ENCODE measurements at places on chromosomes 5 and 9.

DNA sequence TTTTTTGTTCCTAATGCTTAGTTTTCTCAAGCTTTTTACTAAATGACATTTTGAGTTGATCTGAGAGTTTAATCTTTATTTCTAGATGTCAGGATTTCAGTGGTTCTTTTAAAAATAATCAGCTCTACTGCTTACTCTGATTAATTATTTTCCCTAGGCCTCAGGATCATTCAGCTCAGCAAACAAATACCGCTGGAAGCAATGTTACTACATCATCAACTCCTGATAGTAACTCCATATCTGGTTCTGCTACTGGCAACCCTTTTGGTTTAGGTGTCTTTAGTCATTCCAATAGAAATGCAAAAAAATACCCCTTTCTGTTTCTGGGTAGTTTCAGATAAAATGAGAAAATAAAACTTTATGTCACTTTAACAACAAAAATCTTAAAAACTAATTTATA, 5.6 kb upstream of the IDNK start:
- no peak for DNase-seq

DNA sequence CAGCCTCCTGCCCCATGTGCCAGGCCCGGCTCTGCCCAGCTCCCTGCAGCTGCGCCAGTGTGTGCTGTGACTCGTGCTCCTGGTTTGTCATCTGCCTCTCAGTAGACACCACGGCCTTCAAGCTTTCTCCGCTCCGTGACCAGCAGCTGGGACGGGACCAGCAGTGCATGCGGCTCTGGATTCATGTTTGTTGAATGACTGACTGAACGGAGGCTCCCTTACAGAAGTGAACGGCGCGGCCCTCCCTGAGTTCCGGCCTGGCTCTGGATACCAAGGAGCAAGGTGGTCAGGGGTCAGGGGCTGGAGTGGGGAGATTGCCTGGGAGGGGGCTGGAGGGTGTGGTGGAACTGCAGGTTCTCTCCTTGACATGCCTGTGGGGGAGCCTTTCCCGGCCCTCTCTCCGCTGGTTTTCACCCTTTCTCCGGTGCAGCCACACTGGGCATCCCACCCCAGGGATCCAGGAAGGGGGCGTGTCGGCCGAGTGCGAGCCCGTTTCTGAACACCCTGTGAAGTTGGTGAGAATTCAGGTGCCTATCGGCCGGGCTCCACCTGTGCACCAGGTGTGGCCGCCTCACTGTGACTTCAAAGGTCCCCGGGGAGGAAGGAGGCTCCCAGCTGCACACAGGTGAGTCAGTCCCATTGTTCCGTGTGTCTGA, 11.1 kb upstream of the CEP72 start:
- no peak for DNase-seq

- DNase-seq: peak; percentile 89
Measured at GRCh38 chr5:107403228-107403953, 267.3 kb downstream of the EFNA5 start.

DNA sequence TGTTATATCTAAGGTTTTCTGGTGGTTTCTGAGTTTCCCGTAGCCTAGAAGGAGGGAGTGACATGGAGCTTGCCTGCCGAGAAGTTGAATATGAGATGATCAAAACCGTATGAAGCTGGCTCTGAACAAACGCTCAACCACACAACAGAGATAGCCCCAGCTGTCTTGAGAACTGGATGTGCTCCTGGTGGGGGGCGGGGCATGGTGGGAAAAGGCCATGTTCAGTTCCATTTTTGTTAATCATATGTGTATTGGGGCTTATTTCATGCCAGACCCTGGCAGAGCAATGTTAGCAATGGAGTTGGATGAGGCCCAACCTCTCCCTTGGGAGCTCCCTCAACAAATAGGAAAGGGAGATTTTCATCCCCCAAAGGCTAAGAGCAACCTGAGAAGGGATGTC, 4.8 kb downstream of the CCL19 start:
- no peak for DNase-seq

- no peak for DNase-seq
Measured at GRCh38 chr9:128909859-128910258, 10.9 kb upstream of the PHYHD1 start.

- DNase-seq: no peak
Measured at GRCh38 chr9:13817754-13818278, 496.1 kb downstream of the NFIB start.

DNA sequence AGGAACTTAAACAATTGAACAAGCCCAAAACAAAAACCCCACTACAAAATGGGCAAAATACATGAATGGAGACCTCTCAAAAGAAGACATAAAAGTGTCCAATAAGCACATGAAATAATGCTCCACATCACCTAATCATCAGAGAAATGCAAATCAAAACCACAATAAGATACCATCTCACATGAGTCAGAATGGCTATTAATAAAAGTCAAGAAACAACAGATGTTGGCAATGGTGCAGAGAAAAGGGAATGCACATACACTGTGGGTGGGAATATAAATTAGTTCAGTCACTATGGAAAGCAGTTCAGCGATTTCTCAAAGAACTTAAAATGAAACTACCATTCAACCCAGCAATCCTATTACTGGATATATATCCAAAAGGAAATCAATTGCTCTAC, 337.4 kb upstream of the GRIA1 start:
- no peak for DNase-seq

DNA sequence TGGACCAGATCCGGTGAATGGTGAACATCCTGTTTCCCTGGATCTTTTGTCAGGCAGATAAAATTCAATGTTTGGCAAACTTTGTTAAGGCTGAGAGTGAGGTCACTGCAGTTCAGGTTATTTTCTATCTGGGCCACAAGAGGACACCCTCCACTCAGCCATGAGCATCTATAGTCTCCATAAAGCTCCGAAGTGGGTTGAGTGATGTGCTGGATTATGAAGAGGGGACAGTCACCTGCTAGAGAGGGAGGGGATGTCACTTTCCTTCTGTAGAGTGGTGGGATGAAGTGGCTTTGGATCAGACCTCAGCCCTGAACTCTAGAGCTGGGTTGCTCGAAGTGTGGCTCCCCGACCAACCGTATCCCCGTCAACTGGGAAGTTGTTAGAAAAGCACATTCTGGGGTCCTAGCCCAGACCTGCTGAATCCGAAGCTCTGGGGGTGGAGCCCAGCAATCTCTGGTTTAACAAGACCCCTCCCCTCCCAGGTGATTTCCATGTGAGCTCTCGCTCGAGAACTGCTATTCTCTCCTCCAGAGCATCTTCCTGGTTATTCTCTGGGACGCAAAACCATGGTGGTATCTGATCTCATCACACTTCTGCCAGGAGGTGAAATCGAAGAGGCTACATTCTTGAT, 31.8 kb upstream of the FGF1 start:
- DNase-seq: peak; percentile 72

GRCh38 chr5:73591698-73592501, 26.4 kb downstream of the UTP15 start:
- peak; percentile 54 for DNase-seq

GRCh38 chr9:92446536-92446935, 22.3 kb upstream of the OMD start:
- no peak for DNase-seq

DNA sequence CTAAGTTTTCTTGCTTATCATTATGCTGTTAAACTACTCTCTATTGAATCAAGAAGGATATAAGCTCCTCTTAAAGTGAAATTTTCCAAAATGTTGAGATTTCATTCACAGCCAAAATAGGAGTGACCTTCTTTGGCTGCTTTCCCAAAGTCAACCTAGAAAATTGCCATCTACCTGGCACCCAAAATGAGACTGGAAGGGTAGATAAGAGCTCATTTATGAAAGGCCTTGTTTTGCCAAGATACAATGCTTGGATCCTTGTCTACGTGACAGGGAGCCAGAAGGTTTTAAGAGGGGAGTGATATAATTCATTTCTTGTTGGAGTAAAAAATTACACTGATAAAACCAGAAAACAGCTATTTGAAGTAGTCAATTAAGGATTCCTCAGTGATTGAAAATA, 287.1 kb downstream of the IZUMO3 start:
- DNase-seq: no peak

DNA sequence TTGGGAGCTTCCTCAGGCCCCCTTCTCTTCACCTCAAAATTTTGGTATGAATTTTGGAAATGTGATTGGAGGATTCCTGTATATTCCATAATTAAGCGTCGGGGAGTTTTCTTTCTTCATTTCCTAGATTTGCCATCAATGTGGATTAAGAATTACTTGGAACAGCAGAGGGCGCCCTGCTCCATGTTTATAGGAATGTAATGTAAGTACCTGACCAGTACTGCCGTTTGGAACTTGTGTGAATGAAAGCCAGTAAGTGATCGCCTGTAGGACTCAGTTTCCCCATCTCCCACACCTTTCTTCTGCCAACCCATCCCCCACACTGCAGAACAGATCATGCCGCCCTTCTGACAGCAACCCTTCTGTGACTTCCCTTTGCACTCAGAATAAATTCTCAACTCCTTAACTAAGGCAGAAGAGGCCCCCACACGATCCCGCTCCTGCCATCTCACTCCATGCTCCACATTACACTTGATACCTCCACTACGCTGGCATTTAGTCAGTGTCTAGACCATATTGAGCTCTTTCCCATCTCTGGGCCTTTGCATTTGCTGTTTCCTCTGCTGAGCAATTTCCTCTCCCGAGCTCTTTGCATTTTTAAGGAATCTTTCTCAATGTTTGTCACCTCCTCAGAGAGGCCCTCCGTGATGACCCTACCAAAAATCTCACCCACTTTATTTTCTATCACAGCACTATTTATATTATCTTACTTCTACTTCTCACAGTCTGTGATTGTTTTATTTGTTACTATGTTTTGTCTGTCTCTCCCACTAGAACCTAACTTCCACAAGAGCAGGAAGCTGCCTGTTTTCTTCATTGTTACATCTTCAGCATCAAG, 79.5 kb upstream of the HTR4 start:
- DNase-seq: peak; percentile 83

All from umbilical cord (tissue), 2 donors.